ENCODE measurements at places on chromosomes 4 and X.

DNA sequence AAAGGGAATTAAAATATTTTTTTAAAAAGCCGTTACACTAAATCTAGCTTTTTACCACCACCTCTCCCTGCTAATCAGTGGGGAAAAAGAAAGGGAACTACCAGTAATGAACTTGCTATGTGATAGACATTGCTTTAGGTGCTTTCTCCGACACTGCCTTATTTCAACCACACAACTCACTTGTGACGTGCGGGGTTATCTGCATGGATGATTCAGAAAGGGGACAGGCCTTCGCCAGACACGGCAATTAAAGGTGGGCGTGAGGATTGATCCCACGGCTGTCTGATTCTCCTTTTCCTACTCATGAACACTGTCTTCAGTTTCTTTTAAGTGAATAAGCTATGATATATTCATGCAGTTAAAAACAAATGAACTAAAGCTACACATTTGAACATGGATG lies 882 bp upstream of the CXCR3 start:
- peak; percentile 57 for DNase-seq

DNA sequence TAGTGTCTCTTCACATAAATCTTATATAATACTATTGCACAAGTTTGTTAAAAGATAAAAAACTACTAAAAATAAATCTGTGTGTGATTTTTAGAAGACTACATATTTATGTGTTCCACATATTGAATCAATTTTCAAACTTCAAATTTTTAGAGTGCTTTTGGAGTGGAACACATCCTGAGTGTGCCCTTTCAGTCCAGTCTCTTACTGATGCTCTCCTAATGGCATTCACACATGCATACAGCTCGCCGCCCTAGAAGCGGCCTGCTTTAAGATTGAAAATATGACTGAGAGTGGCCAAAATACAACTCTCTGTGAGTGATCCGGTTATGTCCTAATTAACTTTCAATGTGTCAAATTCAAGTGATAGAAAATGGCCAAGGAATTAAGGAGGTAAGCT lies 628.8 kb downstream of the ANKRD50 start:
- no peak for DNase-seq

- no peak for DNase-seq
Observed at GRCh38 chr4:96894621-96895020, 1054.7 kb downstream of the PDHA2 start.

DNA sequence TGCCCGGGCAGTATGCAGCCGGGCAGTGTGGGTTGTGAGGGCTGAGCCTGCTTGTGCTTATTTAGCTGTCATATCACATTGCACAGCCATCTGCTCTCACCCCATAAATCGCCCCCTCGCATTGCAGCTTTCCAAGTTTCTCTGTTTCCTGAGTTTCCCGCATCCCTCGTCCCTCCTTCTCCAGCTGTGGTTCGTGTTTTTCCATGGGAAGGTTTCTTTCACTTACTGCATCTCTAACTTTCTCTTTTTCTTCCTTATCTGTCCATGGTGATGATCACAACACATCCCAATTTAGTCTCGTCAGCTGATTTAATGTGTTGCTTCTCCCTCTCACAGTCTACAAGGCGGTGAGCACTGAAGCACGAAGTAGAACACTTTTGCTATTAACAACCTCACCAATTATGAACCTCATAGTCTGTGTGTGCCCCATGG lies 118.1 kb downstream of the ENPP6 start:
- DNase-seq: no peak

DNA sequence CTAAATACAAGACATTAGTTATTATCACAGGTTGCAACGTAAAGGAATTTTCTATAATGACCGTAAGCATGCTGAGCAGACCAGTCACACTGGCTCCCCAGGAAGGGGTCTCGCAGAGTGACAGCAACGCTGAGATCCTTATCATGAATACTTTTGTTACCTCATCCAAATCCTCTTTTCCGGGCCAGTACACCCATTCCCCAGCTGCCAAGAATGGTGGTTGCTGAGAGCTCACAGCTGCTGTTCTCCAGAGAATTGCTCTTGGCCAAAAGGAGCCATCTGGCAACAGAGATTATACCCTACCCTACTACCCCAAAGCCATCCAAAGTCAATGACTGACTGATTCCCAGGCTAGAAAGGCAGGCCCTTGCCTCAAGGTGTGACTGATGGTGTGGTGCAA lies 91.6 kb downstream of the FUNDC1 start:
- no peak for DNase-seq

DNA sequence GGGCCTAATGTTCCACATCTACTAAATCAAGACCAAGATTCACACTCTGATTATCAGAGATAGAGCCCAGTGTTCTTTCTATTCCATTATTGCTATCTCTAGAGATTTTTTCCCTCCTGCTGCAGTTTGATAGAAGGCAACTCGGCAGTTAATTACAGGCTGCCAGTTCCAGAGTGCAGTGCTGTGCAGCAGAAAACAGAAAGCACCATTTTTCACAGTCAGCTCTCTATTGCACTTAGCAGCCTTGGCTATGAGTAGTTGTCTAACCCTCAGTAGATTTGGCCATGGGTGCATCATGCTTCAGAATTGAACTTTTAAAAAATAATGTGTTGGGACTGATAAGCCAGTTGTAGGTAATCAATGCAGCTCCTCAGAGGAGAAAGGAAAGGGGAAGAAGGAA lies 295.3 kb downstream of the MID1IP1 start:
- no peak for DNase-seq

GRCh38 chr4:94590493-94590892 lies 138.8 kb downstream of the PDLIM5 start:
- no peak for DNase-seq

DNA sequence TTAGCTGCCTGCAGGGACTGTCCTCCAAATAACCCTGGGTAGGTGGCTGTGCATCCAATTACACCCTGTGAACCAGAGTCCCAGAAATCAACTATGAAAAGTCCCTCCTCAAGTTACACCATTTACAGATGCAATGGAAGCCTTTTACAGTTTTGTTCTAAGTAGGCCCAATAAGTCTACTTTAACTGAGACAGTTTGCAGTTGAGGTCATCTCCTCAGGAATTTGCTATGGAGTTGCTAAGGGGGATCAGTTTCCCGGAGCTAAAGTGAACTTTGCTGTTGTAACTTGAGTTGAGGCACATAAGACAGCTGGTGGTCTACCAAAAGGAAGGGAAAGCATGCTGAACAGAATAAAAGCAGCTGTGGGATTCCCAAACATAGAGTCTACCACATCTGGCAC lies 121.6 kb upstream of the STK26 start:
- no peak for DNase-seq

GRCh38 chrX:15915959-15916703 lies 61.5 kb upstream of the AP1S2 start:
- no peak for DNase-seq

DNA sequence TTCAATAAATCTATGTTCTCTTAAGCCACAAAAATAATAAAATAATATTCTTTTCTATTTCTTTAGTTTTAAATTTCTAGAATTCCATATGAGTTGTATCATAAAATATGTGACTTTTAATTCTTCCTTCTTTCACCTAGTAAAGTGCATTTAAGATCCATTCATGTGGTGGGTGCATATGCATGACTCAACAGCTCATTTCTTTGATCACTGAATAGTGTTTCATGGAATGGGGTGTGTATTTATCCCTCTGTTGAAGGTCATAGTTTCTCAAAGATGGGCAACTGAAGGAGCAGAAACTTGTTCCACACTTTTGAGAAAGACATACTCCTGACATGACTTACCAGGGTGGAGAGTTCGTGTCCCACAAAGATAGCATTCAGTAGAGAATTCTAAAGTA lies 1230.3 kb upstream of the AGA start:
- no peak for DNase-seq

GRCh38 chr4:116603096-116603495 lies 482.3 kb downstream of the TRAM1L1 start:
- no peak for DNase-seq

DNA sequence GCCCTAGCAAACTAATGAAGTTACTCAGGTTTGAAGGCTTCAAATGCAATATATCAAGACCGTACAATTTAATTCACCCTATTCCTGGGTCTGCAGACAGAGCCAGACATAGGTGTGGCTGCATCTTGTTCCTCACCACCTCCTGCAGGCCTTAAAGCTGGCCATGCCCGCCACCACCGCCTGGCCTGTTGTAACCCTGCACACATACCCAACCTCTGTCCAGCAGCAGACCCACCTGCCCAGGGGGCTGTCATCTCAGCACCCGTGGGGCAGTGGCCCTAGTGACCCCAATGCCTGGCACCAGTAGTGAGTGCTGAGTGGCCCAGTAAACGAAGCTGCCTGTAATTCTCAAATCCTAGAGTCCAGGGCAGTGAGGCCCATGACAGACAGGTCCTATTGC lies 40.7 kb downstream of the ZBTB49 start:
- no peak for DNase-seq

- DNase-seq: no peak
Observed at GRCh38 chr4:82892467-82892802, 1.5 kb upstream of the SEC31A start.

- no peak for DNase-seq
Observed at GRCh38 chrX:148282504-148282903, 217.9 kb upstream of the AFF2 start.

DNA sequence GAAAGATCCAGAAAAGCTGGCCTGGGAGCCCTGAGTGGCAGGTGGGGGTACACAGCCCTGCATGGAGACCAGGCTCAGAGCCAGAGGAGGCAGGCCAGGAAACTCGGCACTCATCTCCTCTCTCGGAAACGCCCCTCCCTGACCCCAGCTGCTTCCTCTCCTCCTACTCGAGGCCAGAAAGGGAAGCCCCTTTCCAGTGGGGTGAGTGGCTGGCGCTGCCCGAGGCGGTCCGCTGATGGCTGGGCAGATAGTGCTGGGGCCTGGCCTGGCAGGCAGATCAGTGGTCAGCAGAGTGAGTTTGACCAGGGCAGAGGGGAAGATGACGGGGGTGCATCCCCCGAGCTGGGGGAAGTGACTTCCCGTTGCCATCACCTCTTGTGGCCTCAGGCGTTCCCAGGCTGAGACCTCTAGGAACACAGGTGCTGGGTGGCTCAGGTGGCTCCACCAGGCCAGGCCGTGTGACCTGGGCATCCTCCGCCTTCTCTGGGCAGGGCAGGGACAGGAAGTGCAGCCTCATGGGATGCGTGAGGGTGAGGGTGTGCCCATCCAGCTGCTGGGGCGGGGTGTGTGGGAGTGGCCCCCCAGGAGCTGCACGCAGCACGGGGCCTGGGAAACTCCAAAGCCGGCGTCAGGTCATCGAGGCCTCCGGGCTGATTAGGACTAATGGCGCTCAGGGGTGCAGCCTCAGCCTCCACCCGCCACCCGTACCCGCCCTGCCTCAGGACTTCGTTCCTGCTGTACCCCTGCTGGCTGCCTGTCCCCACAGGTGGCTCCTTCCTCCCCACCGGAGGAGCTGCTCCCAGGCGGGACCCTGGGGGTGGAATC lies 5.7 kb downstream of the SH3BP2 start:
- no peak for DNase-seq

- no peak for DNase-seq
Observed at GRCh38 chrX:74536152-74536831, 78.1 kb downstream of the RLIM start.

- no peak for DNase-seq
Observed at GRCh38 chr4:84879651-84880200, 86.8 kb downstream of the WDFY3 start.

DNA sequence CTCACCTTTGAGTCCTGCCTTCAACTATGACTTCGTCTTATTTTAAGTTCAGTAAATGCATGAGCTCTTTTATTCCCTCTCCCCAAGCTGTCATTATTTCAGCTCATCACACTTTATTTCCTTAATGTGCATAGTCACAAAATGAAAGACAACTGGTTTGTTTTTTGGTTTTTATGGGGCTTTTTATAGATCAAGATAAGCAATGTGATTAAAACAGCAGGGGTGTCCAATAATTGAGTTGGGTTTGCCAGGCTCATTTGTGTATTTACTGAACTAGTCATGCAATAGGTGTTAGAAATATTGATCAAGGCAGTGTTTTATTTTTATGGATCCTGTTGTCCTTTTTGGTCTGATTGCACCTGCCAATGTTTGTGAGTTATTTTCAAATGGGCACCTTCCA lies 102.2 kb downstream of the FRMPD4 start:
- DNase-seq: no peak

DNA sequence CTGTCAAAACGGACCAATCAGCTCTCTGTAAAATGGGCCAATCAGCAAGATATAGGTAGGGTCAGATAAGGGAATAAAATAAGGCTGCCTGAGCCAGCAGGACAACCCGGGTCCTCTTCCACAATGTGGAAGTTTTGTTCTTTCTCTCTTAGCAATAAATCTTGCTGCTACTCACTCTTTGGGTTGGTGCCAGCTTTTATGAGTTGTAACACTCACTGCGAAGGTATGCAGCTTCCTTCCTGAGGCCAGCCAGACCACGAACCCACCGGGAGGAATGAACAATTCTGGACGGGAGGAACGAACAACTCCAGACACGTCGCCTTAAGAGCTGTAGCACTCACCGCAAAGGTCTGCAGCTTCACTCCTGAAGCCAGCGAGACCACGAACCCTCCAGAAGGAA lies 287.8 kb downstream of the RAPGEF2 start:
- no peak for DNase-seq

GRCh38 chr4:117908306-117909207 lies 125.7 kb upstream of the NDST3 start:
- DNase-seq: no peak

- no peak for DNase-seq
Observed at GRCh38 chrX:52424656-52425055, 55.8 kb downstream of the XAGE2 start.

- DNase-seq: no peak
Observed at GRCh38 chr4:119665752-119666151, 37.1 kb upstream of the PDE5A start.

GRCh38 chrX:7112071-7112470 lies 35.4 kb upstream of the STS start:
- DNase-seq: no peak

- DNase-seq: no peak
Observed at GRCh38 chrX:11137543-11138139, 26.5 kb downstream of the HCCS start.

- no peak for DNase-seq
Observed at GRCh38 chr4:173508386-173509035, 21.5 kb downstream of the HAND2 start.

DNA sequence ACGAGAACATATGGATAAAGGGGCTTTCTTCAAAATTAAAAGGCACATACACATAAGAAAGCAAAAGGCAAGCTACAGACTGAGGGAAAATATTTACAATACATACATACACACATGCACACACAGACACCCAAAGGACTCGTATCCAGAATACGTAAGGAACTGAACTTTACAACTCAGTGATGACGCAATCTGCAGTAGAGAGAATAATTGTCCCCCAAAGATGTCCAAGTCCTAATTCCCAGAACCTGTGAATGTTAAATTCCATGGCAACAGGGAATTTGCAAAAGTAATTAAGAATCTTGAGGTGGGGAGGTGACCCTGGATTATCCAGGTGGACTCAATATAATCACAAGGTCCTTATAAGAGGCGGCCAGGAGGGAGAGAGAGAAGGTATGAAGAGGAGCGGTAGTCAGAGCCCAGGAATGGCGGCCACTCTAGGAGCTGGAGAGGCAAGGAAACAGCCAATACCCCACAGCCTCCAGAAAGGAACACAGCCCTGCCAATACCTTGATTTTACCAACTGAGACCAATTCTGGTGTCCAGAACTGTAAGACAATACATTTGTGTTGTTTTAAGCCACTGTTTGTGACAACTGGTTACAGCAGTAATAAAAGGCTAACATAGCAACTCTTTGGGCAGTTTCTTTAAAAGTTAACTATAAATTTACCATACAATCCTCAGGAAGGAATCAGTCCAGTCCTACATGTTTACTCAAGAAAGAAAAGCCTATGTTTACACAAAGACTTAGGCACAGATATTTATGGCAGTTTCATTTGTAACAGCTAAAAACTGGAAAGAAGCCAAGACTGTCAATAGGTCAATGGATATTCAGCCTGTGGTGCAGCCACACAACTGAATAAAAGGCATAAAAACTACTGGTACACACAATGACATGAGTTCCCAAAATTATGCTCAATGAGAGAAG lies 27.3 kb upstream of the STS start:
- no peak for DNase-seq
